ENCODE measurements at places on chromosomes 3 and 15. TPM values are rescaled to one million over a fixed set of nuclear protein-coding genes. Genes with fewer than 3 reads are reported as not detected.

Gene EPHA6
- not detected for total RNA-seq

- DNase-seq: no peak
These were observed 70.8 kb downstream of the ABTB1 start for GRCh38 chr3:127743351-127744252.

GRCh38 chr3:180250172-180250571 is 213.4 kb upstream of the PEX5L start:
- no peak for DNase-seq

DNA sequence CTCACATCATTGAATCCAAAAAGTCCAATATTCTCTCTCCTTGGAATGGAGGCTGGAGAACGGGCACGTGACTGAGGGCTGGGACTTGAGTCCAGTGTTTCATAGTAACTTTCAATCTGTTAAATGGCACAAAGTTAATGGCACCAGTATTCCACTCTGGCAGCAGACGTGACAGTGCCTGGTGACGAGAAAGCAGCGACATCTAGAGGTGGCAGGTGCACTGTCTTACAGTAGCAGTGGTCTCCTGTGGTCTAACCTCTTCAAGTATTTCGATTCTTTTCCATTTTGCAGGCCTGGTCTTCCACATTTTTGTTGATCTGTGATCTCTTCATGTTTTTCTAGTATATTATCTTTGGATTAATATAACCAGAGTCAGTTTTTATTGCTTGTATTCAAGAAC is 107.1 kb downstream of the OXSM start:
- no peak for DNase-seq
